A673 (cell line): ENCODE measurements at places on chromosomes 12 and 14. TPM values are rescaled to one million over a fixed set of nuclear protein-coding genes. Genes with fewer than 3 reads are reported as not detected.

GRCh38 chr12:9740106-9740750 is 7.3 kb upstream of the CLECL1 start:
- H3K4me1 ChIP-seq: no peaks in the 10 kb centered on the region
- DNase-seq: no peak
- H3K27ac ChIP-seq: no peak overlapping the region
- H3K36me3 ChIP-seq: no peaks in the 10 kb centered on the region

- DNase-seq: peak; percentile 41
- no peaks in the 10 kb centered on the region for H3K4me1 ChIP-seq
- H3K27me3 ChIP-seq: no peaks in the 10 kb centered on the region
Observed at GRCh38 chr12:96811083-96811482, 96.0 kb upstream of the NEDD1 start.

DNA sequence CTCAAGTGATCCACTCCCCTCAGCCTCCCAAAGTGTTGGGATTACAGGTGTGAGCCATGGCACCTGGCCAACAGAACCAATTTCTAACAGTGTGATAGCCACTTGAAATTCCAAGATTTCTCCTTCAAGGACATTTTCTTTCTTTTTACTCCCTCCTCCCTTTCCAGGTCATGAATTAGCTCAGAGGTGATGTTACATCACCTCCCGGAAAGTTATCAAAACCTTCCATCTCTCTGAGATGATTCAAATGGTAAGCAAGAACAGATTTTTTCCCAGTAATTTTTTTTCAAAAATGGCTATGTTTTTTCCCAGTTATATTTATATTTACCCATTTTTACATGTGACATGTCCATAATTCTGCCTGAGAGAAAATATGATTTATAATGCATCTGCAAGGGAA is 15.6 kb upstream of the SMAGP start:
- no peak overlapping the region for H3K27ac ChIP-seq
- no peaks in the 10 kb centered on the region for H3K4me1 ChIP-seq
- H3K4me3 ChIP-seq: no peak overlapping the region
- no peak for DNase-seq
- no peaks in the 10 kb centered on the region for H3K36me3 ChIP-seq

- H3K4me3 ChIP-seq: no peak overlapping the region
- H3K4me1 ChIP-seq: no peaks in the 10 kb centered on the region
- DNase-seq: no peak
- peaks cover 6% of the 10 kb centered on the region for H3K27me3 ChIP-seq
- H3K36me3 ChIP-seq: no peaks in the 10 kb centered on the region
Observed at GRCh38 chr12:63292471-63293221, 141.6 kb upstream of the AVPR1A start.

DNA sequence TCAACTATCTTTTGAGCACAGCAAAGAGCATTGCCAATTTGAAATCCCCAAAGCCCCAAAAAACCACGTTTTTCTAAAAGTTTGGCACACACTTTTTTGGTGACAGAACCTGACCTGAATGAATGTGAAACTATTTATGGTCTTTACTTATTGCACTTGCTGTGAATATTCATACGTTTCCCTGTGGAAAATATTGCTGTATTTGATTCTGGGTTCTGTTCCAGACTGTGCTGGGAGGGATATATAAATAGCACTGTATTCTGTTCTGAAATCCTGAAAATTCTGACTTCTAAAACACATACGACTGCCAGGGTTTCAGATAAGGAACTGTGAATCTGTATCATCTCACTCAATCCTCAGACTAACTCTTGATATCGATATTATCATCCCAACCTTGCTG is 35.1 kb downstream of the NR1H4 start:
- no peaks in the 10 kb centered on the region for H3K36me3 ChIP-seq
- DNase-seq: no peak
- H3K4me1 ChIP-seq: no peaks in the 10 kb centered on the region
- no peak overlapping the region for H3K27ac ChIP-seq

GRCh38 chr12:31737763-31738162 is 8.9 kb upstream of the AMN1 start:
- no peak overlapping the region for H3K4me3 ChIP-seq
- DNase-seq: no peak
- peaks cover 13% of the 10 kb centered on the region for H3K4me1 ChIP-seq
- no peak overlapping the region for H3K27ac ChIP-seq

DNA sequence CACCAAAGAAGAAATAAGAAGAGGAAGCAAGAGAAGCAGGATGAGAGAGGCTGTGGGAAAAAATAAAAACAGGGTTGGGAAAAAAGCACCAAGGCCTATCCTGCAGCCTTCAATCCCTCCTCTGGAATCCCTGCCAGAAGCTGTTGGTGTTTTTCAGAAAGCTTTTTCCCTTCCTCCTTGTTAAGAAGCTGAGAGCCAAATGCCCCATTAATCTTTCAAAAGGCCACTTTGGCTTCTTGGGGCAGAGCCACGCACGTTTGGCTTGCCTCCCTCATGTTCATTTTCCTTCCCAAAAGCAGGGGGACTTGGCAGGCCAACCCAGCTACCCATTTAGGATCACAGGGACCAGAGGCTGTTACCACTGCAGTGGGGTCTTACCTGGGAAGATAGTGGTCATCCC is 365.3 kb downstream of the NUAK1 start:
- H3K36me3 ChIP-seq: no peaks in the 10 kb centered on the region
- no peaks in the 10 kb centered on the region for H3K4me1 ChIP-seq
- no peak for DNase-seq
- no peak overlapping the region for H3K27ac ChIP-seq

- H3K27ac ChIP-seq: no peak overlapping the region
- H3K4me3 ChIP-seq: no peak overlapping the region
- H3K27me3 ChIP-seq: no peaks in the 10 kb centered on the region
- no peaks in the 10 kb centered on the region for H3K36me3 ChIP-seq
Observed at GRCh38 chr14:65164068-65164824, 61.9 kb upstream of the MAX start.

DNA sequence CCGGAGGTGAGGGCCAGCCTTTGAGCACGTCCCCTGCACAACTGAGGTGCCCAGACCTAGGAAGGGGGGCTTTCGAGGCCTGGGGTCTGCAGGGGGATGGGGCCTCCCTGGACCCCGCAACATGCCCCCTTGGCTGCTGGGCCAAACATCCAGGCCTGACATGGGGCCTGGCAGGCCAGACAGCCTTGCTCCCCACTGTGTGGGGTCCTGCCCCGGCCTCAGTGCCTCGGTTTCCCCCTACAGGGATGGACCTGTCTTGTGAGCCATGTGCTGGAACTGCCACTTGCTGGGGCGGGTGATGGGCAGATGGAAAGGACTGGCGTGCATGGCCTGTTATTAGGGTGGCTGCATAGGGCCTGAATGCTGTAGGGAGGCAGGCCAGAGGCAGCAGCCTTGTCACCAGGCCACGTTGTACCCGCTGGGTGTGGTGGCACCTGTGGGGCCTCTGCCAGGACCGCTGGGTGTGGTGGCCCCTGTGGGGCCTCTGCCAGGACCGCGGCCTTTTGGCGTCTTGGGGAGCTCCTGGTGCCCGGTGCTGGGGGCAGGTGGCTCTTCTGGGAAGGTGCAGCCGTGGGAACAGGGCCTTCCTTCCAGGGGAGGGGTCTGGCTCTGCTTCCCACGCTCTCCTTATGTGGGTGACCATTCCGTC is 20.4 kb downstream of the ASPG start:
- no peaks in the 10 kb centered on the region for H3K4me1 ChIP-seq
- DNase-seq: no peak
- H3K27me3 ChIP-seq: no peaks in the 10 kb centered on the region
- no peak overlapping the region for H3K4me3 ChIP-seq
- H3K36me3 ChIP-seq: no peaks in the 10 kb centered on the region
- H3K27ac ChIP-seq: no peak overlapping the region

GRCh38 chr14:92724516-92725340 is 23.7 kb downstream of the LGMN start:
- peaks cover 2% of the 10 kb centered on the region for H3K4me1 ChIP-seq
- no peaks in the 10 kb centered on the region for H3K36me3 ChIP-seq
- H3K27me3 ChIP-seq: no peaks in the 10 kb centered on the region
- no peak for DNase-seq

- peaks cover 7% of the 10 kb centered on the region for H3K36me3 ChIP-seq
- peak; percentile 58 for DNase-seq
- no peaks in the 10 kb centered on the region for H3K27me3 ChIP-seq
- peak overlapping the region; percentile 27 for H3K27ac ChIP-seq
- no peak overlapping the region for H3K4me3 ChIP-seq
Observed at GRCh38 chr12:117328556-117329100, 32.8 kb downstream of the NOS1 start.

DNA sequence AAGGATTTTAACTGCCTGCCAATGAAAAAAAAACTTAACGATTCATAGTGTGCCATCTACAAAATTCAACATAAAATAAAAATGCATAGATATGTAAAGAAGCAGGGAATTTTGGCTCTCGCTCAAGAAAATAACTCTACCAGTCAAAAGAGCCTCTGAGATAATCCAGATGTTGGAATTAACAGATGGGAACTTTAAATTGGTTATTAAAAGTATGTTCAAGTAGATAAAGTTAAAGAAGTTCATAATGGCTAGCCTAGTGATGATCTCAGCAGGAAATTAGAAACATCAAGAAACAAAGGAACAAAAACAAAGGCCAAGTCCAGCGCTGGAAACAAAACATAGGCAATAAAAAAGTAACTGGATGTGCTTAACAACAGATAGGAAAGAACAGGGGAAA is 23.1 kb downstream of the PIK3C2G start:
- H3K4me1 ChIP-seq: peaks cover 19% of the 10 kb centered on the region
- DNase-seq: no peak
- no peak overlapping the region for H3K4me3 ChIP-seq
- H3K36me3 ChIP-seq: no peaks in the 10 kb centered on the region

The OR4E2 gene
- total RNA-seq: 10.8 and 11.8 TPM in 2 replicates

The APOLD1 gene
- 5.9 and 6.4 TPM in 2 replicates for total RNA-seq

The AKAP3 gene
- total RNA-seq: 1.0 and 1.7 TPM in 2 replicates

The IL26 gene
- not detected in 2 replicates for total RNA-seq

The DTX1 gene
- 5.5 and 6.1 TPM in 2 replicates for total RNA-seq

The CCDC184 gene
- total RNA-seq: 0.63 and 0.69 TPM in 2 replicates
